ENCODE measurements at places on chromosomes 11 and 22.

- no peak for DNase-seq
These were observed 575 bp downstream of the MFNG start for GRCh38 chr22:37485395-37486223.

- no peak for DNase-seq
These were observed 149.8 kb downstream of the MPPED1 start for GRCh38 chr22:43561415-43562178.

- no peak for DNase-seq
These were observed 10.1 kb downstream of the CASTOR1 start for GRCh38 chr22:30279046-30279788.

DNA sequence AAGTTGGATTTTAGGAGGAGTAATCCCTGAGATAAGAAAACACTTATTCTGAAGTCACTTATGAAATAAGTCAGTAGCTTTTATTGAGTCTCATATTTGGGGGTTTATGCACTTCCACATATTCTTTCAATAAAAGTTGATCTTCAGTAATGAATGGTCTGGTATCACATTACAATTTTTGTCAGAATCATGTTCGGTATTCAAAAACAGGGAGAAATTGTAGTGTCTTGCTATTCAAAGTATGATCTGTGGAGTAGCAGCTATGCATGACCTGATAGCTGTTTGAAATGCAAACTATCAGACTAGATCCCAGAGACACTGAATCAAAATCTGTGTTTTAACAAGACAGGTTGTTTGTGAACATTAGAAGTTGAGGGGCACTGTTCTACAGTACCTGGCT, 857.6 kb downstream of the METTL15 start:
- no peak for DNase-seq

- DNase-seq: no peak
These were observed 7.8 kb downstream of the DCDC1 start for GRCh38 chr11:31361743-31362142.

DNA sequence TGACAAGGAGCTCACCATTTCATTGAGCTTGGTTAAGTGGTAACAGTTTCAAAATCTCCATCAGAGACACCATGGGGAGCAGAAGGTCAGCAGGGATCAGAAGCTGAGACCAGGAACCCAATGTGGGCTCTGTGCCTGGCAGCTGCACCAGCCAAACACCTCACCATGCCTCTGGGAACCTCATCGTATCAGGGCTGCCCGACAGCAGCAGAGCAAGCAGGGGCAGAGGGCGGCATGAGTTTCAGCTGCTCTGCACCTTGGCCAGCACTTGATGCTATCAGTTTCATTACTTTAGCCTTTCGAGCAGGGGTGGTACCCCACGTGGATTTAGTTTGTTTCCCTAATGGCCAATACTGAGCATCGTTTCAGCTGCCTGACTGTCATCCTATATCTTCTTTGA, 77.8 kb downstream of the DGCR2 start:
- DNase-seq: no peak

- DNase-seq: no peak
These were observed 8.3 kb upstream of the UBQLNL start for GRCh38 chr11:5524756-5525155.
